ENCODE measurements at places on chromosomes 16 and 17.
A peak's percentile ranks its signal among the peaks of the same experiment; 100 is the strongest.

DNA sequence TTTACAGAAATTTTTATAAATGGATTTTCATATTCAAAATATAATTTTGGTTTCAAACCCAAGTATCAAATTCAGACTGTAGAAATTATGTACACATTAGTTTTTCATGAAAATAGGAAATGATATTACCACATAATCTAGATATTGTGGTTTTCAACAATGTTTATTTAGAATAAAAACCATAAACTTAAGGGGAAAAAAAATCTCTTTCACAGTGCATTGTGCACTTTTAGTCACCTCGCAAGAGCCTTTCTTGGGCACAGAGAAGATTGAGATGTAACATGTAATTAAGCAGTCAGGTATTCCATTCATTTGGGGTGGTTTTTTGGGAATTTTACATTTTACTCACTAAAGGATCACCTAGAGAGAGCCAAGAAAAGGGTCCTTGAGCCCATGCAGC is 104.0 kb downstream of the TANC2 start:
- DNase-seq = no peak

DNA sequence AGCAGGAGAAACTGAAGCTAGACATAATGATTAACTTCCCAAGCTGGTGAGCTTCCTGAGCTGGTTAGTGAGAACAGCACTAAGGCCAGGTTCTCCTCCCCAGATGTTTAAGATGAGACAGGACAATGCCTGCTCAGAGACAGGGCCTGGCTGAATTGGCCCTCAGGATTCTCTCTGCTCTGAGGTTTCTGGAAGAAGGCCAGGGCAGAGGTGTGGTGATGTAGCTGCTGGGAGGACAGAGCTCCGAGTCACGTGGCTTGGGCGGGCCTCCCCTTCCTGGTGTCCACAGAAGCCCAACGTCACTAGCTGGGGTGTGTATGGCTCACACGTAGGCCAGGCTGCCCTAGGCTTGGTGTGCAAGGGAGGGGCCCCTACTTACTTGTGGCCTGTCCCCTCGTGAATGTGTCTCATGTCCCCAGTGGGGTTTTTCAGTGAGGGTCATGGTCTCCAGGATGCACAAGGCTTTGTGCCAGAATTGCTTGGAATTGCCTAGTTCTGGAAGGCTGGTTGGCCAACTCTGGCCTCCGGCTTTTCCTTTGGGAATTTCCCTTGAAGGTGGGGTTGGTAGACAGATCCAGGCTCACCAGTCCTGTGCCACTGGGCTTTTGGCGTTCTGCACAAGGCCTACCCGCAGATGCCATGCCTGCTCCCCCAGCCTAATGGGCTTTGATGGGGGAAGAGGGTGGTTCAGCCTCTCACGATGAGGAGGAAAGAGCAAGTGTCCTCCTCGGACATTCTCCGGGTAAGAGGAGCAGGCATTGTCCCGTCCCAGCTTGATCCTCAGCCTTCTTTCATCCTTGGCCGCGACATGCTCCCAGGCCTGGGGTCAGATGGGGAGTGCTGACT is 3.4 kb downstream of the NOD2 start:
- DNase-seq = peak; percentile 99

GRCh38 chr17:16952401-16952800 is 19.5 kb downstream of the TNFRSF13B start:
- DNase-seq = no peak

- DNase-seq = no peak
These were observed at the start of gene BEAN1 for GRCh38 chr16:66427036-66427860. Gene BEAN1 (plus strand): TSS chr16:66427295. CDS start chr16:66437677, 10,382 bp downstream.

DNA sequence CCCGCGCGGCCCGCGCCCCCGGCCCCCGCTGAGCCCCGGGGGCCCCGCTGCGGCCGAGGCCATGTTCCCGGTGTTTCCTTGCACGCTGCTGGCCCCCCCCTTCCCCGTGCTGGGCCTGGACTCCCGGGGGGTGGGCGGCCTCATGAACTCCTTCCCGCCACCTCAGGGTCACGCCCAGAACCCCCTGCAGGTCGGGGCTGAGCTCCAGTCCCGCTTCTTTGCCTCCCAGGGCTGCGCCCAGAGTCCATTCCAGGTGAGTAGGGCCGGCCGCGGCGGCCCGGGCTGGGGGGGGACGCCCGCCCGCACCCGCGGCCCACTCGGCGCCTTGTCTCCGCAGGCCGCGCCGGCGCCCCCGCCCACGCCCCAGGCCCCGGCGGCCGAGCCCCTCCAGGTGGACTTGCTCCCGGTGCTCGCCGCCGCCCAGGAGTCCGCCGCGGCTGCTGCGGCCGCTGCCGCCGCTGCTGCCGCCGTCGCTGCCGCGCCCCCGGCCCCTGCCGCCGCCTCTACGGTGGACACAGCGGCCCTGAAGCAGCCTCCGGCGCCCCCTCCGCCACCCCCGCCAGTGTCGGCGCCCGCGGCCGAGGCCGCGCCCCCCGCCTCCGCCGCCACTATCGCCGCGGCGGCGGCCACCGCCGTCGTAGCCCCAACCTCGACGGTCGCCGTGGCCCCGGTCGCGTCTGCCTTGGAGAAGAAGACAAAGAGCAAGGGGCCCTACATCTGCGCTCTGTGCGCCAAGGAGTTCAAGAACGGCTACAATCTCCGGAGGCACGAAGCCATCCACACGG is 504 bp downstream of the MAZ start:
- DNase-seq = peak; percentile 82

GRCh38 chr17:60934723-60935122 is 257.1 kb downstream of the BCAS3 start:
- no peak for DNase-seq

GRCh38 chr17:72971226-72971880 is 121.1 kb downstream of the SLC39A11 start:
- no peak for DNase-seq

DNA sequence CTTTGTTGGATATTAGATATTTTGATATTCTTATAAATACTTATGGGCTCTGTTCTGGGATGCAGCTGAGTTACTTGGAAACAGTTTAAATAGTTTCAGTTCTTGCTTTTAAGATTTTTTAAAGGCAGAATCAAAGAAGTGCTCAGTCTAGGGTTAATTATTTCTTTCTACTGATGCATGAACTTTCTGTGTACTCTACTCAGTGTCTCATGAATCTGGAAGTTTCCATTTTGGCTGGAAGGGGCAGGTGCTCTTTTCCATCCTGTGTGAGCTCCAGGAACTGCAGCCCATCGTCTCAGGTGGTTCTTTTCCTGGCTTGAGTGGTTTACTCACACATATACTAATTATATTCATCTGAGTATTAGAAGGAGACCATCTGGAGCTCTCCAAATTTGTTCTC is 61.1 kb upstream of the CPHXL start:
- no peak for DNase-seq

- DNase-seq = no peak
These were observed at the start of gene LGALS3BP for GRCh38 chr17:78979780-78980623. Gene LGALS3BP (minus strand): TSS chr17:78979923. CDS start chr17:78977191, 2,732 bp downstream.

GRCh38 chr16:67187175-67187890 is 2.6 kb downstream of the EXOC3L1 start:
- no peak for DNase-seq

DNA sequence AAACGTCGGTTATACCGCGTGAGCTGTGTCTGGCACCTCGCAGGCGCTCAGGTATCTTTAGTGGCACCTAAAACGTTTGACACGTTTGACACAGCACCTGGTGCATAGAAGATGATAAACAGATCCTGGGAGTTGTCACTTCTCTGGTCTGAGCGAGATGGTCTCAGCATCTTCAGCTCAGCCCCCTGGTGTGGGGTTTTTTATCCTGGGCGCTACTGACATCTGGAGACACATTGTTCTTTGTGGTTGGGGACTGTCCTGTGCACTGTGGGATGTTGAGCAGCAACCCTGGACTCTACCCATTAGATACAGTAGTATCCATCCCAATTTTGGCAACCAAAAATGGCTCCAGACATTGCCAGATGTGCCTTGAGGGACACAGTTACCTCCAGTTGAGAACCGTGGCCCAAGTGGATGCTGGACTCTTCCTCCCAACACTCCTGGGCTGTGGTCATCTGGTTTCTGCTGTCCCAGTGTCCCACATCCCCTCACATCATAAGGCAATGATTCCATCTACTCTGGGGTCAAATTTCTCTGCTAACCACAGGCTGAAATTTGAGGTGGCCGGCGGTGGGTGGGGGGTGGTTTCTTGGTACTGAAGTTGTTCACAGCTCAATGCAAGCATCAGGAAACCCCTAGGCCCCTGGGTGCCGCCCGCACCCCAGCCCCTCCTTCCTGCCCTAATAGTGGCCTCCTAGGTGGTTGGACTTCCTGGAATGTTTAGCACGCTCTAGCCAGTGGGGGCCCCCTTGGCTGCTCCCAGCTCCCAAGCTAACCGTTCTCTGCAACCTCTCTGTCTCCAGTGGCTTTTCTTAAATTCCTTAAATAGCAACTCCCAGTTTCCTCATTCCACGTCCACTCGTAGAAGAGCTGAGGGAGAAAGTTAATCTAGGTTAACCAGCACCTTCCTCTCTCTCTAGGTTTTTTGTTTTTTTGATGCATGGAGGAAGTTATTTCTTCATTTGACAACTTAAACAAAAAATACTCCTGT is 124.8 kb downstream of the ABCC1 start:
- no peak for DNase-seq

DNA sequence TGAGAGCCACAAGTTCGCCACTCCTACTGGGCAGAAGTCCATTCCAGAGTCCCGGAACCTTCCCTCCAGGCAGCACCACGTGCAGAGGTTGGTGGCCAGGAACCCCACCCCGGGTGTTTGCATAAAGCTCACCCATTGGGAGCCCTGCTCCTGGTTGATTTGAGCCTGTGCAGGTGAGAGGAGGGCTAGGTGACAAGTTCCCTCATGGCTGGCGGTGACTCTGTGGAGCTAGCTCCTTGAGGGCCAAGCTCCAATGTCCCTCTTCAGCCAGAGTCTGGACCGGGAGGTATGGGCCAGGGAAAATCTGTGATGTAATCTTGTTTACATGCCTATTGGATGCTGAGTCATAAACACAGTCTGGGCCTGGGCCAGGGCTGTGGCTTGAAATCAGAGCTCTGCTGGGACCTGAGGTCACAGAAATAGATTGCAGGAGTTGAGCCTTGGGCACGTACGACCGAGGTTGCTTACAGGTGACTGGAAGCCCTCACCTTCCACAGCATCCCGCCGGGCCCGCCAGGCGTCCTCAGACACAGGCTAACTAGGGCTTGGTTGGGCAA is 118.9 kb downstream of the AATF start:
- DNase-seq = peak; percentile 13

GRCh38 chr16:17964196-17964595 is 372.3 kb downstream of the NPIPA8 start:
- DNase-seq = no peak
